ENCODE measurements at places on chromosomes 2 and 18.
A peak's percentile ranks its signal among the peaks of the same experiment; 100 is the strongest.

DNA sequence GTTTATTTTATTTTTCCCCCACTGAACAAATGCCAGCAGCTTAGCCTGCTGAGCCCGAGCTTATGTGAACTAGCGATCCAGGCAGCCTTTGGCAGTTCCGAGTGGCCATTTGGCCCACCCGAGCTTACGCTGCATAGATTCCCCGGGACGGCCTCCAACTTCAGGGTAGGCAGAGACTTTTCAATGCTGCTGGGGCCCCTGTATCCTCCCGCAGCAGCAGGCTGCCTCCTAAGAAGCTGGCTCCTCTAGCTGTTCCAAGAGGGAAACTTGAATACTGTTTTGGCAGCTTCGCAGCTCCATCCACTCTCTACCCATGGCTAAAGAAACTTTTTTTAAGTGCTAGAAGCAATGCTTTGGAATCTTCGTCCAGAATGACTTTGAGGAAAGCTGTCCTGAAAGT is 295.2 kb downstream of the SS18 start:
- DNase-seq = no peak

DNA sequence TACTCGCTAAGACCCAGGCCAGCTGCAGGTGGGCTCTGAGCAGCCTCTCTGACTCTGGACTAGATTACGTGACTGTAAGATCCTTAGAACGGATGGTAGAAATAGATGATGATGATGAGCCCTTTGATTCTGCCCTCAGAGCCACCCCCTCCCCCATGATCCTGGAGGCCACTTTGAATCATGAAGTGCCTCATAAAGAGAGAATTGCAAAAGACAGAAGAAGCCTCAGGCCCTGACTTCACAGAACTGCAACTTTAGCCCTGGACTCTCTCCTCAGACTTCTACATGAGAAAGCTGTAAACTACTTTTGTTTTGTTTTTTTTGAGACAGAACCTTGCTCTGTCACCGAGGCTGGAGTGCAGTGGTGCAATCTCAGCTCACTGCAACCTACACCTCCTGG is 15.4 kb upstream of the TET3 start:
- DNase-seq = no peak

GRCh38 chr2:196511258-196512168 is 128.0 kb upstream of the CCDC150 start:
- no peak for DNase-seq

DNA sequence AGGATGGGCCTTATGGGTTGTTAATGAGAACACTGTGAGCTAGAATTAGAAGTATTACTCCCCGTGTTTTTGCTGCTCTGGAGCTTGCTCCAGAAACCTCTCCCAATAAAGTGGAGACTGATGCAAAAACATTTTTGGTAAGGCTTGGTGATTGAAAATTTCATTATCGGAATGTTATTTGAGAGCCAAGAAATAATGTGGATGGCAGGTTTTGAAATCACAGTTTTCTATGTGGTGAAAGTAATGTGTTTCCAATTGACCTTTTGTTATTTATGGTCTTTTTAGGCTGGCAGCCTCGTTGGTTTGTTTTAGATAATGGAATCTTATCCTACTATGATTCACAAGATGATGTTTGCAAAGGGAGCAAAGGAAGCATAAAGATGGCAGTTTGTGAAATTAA is 5.1 kb downstream of the PLEKHA3 start:
- DNase-seq = no peak

GRCh38 chr2:70080610-70081200 is 6.6 kb upstream of the PCBP1 start:
- no peak for DNase-seq

- no peak for DNase-seq
These were observed 247.0 kb downstream of the ICOS start for GRCh38 chr2:204183608-204184007.

DNA sequence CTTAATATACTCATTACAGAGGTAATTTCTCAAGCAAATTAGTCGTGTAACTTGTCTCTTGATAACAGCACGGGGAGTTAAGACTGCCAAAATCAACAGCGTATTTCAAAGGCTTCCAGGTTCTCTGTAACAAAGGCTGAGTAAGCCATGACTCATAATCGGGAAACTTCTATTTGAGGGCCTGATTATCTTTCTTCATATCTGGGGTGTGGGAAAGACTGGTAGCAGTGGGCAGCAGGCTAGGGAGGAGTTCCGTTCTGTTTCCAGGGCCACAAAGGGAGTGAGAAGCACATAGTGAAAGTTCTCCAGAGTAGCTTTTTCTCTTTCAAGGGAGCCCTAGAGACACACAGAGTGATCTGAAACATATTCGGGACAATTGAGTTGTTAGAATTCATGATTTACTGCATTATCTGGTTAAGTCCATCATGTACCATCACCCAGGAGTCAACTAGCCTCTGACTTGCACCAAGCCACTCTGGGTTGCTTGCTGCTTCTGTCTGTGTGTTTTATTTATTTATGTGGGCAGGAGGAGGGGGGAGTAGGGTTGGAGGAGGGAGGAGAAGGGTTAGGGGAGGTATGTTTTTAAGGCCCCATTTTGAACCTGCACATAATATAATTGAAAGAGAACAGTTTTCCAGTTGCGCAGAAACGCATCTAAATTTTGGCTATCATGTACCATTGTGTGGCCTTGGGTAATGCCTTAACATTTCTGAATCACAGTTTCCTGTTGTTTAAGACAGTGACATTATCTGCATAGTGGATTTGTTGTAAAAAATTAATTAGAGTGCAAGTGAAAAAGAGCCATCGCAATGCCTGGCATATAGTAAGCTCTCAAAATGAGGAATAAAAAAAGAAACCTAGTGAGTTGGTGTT is 80.5 kb upstream of the ITPRID2 start:
- no peak for DNase-seq

DNA sequence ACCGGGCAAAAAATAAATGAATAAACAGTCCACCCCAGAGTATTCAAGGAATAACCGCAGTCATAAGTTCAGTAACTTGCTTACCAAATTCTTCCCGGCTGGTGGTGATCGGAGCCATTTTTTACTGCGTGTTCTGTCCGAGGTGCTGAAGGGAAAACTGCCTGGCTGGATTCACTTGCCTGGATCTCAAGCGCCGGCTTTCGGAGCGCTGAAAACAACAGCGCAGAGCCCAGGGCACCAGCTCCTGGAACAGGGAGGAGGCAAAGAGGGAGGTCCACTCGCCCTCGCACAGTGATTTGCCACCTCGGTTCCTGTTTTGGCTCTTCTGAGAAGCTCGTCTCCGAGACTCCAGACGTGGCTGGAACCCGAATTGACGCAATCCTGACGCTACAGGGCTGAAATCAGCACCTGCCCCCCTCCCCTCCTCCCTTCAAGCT is at the start of gene SYT4:
TSS of gene SYT4 (minus strand) at position 327 of the 437 bp plus-strand sequence. CDS start at position 118, 209 bp downstream.
- no peak for DNase-seq

DNA sequence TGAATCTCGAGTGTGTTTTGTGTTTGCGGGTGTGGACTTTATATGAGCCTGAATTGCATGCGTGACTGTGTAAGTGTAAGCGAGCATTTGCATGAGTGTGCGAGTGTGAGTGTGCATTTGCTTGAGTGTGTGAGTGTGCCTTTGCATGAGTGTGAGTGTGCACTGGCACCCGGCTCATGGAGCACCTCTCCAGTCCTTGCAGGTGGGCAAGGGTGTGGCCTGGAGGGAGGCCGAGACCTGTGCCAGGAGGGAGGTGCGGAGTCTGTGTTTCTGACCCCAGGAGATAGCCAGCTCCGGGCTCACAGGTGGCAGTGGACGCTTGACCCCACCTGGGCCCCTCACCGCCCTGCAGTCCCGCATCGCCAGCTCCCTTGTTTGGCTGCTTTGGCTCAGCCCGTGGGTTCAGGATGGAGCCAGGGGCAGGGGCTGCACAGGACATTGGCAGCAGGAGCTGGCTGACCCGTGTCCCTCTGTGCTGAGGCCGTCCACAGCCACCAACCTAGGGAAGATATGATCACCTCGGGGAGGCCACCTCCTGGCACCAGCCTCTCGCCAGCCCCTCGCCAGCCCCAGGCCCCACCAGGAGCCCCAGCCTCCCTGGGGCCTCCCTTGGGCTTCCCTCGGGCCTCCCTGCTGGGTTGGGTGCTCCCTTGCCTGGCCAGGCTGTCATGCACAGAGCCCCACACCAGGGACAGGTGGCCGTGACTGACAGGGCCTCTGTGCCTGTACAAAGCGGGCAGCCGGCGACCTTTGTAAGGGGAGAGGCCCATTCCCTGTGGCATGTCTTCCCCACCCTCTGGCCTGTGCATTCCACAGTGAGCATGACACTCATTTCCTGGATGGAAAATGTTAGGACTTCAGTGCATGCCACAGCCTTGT is 81.6 kb downstream of the PTGR3 start:
- DNase-seq = no peak

- no peak for DNase-seq
These were observed at the start of gene KLF7 for GRCh38 chr2:207165121-207166038. Gene KLF7 (minus strand): TSS chr2:207165948. CDS start chr2:207165568, 380 bp downstream.

GRCh38 chr2:239752951-239753350 is 272.2 kb downstream of the NDUFA10 start:
- DNase-seq = no peak

- DNase-seq = no peak
These were observed 309.7 kb downstream of the OSR1 start for GRCh38 chr2:19048593-19049266.

GRCh38 chr18:35935805-35936204 is 36.7 kb upstream of the RMP24 start:
- DNase-seq = no peak

GRCh38 chr18:11741505-11742145 is 52.6 kb downstream of the GNAL start:
- DNase-seq = no peak

DNA sequence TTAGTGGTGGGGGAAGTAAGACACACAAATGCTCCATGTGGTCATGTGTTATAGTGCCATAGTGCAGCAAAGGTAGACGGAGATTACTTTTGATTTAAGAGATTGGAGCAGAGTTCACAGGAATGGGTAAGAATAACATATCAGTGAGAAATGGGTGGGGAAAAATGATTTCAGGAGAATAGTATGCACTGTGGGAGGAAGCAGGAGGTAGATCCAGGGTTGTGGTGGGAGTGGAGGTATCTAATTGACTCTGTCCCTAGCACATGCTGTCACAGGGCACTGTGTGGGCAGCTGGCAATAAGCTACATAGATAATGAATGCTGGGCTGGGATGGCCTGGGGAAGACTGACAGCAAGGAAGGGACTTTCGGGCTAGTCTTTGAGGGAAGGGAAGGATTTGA is 65.3 kb downstream of the STAT1 start:
- DNase-seq = no peak

DNA sequence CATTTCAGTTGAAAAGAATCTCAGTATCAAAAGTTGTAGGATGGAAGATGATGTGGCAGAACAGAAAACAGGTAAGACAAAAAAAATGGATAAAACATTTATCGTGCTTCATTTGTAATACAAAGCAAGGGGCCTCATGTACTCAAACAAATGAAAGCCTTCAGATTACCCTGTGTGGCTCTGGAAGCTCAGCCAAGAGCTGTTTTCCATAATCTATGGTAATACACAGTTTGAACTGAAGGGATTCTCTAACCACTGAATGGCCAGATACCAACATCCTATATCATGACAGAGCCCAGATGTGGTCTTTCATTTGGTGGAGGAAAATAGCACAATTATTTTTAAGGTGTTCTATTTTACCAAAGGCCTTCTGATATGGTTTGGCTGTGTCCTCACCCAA is 272.1 kb upstream of the RND3 start:
- no peak for DNase-seq

DNA sequence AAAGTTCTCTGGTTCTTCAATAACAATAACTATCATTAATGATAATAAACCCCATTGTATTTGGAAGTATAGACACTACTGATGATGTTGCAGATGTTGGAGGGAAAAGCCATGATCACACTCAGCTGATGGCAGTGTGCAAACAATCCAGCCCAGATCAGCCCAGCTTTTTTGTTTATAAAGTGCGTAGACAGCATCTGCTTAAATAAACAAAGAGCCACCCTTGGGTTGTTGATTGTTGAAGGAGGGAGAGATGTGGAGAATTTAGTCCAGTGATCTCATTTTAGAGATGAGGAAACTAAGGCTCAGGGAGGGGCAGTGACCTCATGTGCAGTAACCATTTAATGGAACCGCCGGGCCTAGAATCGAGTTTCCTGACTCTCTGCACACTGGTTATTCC is 56.0 kb upstream of the MEX3C start:
- no peak for DNase-seq

GRCh38 chr2:172978063-172978383 is 97.6 kb upstream of the MAP3K20 start:
- no peak for DNase-seq

- DNase-seq = peak; percentile 34
These were observed 84.2 kb downstream of the LBH start for GRCh38 chr2:30315391-30316063.

- DNase-seq = no peak
These were observed 55.3 kb downstream of the KCTD1 start for GRCh38 chr18:26493021-26493420.

DNA sequence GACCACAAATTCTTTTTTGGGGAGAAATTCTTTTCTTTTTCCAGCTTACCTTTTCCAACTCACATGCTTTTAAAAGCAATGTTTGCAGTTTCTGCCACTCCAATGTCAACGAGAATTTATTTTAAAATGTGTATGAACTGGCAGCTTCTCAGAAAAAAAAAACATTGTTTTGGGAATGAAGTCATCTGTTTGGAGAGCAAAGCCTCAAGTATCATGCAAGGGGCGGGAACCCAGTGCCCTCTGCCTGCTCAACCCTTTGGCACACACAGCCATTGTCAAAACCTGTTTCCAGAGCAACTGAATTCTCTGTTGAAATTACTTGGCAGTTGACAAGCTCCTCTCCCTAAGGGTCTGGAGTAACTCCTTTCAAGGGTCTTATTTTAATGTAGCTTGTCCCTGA is 128.5 kb downstream of the QPCT start:
- DNase-seq = no peak
